ENCODE measurements at places on chromosomes 12 and 14.

GRCh38 chr12:119328111-119328510 is 6.4 kb upstream of the CCDC60 start:
- peak; percentile 83 for DNase-seq

GRCh38 chr12:109804820-109805761 is 28.1 kb downstream of the TRPV4 start:
- peak; percentile 91 for DNase-seq

- no peak for DNase-seq
These were observed 21.1 kb upstream of the PITPNM2 start for GRCh38 chr12:123171967-123172366.

- no peak for DNase-seq
These were observed 7.0 kb downstream of the CCND2 start for GRCh38 chr12:4280351-4281163.

DNA sequence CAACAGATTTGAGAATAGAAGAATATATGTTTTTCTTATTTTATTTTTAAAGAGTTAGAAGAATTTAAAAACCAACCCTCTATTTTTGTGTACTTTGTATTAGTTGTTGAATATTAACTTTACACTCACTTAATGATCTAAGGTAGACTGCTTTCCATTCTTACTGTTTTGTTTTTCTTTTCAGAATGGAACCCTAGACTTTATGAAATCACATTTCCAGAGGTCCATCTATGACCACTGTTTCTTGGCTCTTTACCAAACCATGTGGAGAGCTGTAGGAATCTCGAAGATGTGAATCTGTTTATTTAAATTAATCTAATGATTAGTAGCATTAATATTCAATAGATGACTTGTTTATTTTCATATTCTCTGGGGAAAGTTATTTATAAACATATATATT is 7.2 kb upstream of the PIK3C2G start:
- DNase-seq, result no peak
